Amniotic stem cell (primary cell): ENCODE measurements at places on chromosomes 13 and 19.

- no peak for DNase-seq
Observed at GRCh38 chr13:35530147-35530546, 53.7 kb upstream of the MAB21L1 start.

DNA sequence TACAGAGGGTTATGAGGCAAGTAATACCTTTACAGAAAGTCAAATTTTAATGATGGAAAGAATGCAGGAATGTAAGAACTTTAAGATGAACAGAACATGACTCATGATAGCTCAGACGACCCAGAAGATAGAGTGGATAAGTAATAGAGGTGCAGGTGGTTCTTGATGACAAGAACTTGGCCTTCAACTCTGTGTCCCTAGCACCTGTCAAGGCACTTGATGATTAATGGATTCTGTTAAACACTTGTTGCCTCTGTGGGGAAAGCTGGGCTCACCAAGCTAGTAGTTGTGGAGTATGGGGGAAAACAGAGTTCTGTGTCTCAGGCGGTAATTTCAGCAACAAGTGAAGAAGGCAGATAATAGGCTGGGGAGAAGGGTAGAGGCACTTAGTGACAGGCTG lies 306.2 kb downstream of the ATP8A2 start:
- DNase-seq: no peak

- DNase-seq: no peak
Observed at GRCh38 chr19:17648097-17648660, 40.0 kb downstream of the UNC13A start.

DNA sequence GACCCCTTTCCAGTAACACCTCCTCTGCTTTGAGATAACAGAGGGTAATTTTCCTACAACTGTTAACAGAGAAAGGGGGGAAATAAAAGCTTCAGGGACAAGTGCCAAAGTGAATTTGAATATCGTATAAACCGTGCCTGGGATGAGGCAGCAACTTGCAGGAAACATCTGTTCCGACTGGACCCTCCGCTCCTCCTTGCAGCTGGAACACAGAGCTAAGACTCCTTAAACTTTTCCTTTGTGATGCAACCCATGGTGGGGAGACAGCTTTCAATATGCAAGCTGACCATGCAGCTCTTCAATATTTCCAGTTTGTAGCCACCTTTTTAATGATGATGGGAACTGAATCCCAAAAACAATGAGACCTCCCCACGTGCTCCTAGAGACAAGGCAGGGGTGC lies 432.6 kb downstream of the ZNF536 start:
- DNase-seq: no peak

GRCh38 chr13:73782450-73783449 lies 351.5 kb downstream of the KLF12 start:
- no peak for DNase-seq

- no peak for DNase-seq
Observed at GRCh38 chr19:21460686-21461085, 44.7 kb upstream of the ZNF429 start.
